ENCODE measurements at places on chromosomes 7 and 10.

- DNase-seq, result no peak
Observed at GRCh38 chr10:21727452-21728168, 193.6 kb downstream of the MLLT10 start.

DNA sequence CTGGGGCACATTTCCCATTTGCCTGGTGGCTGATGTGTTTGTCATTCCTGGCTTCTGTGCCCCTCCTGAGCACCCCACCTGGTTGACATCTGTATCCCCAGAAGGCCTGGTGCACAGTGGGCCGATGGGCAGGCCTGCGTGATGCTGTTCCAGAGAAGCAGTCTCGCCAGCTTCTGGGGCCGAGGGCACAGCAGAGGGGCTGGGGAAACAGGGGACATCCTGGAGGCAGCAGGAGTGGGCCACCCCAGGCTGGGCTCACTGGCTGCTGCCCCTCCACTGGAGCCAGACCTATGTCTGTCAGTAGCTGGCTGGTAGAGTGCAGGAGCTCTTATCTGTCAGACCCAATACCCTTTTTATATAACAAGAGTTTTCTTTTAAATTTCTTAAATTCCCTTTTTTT is 896 bp upstream of the MYL7 start:
- no peak for DNase-seq

DNA sequence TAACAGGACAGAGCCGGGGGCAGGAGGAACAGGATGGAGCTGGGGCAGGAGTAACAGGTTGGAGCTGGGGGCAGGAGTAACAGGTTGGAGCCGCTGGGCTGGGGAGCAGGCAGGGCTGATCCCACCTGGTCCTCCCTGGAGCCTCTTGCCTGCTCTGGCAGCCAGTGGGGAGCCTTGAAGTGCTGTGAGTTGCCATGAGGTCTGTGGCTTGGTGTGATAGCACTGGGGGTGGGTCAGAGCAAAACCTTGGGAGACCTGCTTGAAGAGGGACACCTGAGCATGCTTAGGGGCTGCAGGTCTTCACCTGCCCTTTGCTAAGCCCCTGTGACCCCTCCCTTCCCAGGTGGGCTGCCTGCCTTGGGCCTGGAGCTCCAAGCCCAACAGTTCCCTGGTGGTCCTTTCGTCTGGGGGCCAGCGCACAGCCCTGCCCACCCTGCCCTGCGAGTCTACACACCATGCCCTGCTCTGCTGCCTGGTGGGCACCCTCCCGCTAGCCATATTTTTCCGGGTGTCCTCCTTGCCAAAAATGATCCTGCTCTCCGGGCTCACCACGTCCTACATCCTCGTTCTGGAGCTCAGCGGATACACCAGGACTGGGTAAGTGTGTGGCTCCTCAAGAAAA is 111.6 kb downstream of the ADCY1 start:
- no peak for DNase-seq

DNA sequence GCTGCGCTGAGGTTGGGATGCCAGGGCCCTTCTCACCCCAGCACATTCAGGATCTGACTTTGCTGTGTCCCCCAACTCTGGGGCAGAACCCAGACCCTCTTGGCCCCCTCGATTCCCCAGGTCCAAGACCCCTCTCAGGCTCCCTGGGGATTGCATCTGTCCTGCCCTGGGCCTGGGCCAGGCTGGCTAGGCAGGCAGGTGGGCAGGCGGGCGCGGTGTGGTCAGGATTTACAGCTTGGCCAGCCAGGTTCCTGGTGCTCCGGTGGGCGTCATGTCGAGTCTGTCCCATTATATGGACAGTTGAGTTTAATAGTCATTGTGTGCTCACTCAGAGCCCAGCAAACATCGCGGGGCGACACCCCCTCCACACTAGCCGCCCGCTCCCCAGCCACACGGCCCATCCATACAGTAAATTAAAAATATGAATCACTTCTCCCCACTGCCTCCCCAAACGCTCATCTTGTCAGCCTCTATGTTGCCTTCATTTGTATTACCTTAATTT is 23.5 kb downstream of the POLL start:
- DNase-seq, result no peak

DNA sequence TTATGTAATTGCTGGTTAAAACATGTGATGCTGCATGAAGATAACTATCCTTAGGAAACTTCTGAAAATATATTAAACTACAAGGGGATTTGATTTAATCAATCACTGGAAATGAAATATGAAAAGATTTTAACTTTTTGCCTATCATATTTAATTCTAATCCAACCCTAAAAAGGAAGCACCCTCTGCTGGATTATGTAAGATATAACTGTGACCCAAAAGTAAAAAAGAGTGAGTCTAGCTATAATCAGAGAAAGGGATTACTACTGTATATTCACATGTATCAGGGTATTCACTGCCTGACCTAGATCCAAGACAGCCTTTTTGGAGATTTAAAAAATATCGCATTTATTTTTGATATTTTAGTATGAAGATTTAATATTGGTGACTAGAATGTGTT is 295.5 kb downstream of the MDFIC start:
- DNase-seq, result no peak

DNA sequence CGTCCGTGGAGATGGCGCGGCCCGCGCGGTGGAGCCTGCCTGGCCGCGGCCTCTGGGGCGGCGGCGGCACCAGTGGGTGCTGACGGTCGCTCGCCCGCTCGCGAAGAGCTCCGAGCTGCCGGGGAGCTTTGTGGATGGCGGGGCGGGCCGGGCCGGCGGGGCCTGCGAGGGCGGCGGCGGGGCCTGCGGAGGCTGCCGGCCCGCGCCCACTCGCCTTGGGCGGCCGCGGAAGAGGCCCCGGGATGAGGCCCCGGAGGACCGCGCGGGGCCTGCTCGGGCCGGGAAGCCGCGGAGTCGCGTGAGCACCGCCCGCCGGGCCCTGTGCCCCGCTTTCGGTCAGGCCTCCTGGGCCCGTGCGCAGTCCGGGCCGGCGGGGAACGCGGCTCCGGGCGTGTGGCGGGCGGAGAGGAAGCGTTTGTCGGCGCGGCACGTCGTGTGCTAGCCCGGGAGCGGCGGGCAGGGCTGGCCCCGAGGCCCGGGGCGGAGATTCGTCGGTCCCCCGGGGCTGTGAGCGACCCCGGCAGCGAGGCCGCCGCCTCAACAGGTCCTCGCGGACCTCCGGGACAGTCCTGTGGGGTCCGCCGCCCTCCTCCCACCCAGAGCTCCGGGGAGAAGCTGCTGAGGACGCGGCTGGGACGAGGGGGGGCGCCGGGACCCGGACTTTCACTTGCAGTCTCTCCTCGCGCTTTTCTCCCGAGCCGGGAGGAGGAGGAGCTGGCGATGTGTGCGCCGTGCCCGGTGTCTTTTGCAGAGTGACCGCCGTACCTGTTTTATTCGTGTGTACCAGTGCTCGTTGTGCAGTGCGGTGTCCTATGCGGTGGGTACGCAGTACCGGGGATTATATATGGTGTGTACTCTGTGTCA is 578 bp downstream of the ZMYND11 start:
- peak; percentile 49 for DNase-seq

DNA sequence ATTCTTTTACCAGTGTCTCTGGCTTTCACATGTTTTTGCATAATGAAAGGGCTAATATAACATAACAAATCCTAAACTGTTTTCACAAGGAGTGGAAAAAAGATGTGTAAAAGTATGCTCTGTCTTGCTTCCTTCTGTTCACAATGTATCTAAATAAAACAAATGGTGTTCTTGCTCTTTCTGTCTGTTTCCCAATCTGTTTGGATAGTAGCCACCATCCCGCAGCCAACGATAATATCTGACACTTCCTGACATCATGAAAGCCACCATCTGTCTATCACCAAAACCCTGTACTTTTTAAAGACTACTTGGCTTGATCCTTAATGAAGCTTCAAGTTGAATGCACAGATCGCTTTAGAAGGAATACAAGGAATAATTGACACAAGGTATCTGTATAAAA is 246.2 kb downstream of the ETV1 start:
- DNase-seq, result no peak

GRCh38 chr7:131244259-131244852 is 83.3 kb upstream of the MKLN1 start:
- no peak for DNase-seq
